HTR-8/SVneo (cell line): ENCODE measurements at places on chromosomes 7 and 10.
A peak's percentile ranks its signal among the peaks of the same experiment; 100 is the strongest.

- no peak for DNase-seq
These were observed 55.5 kb upstream of the LRGUK start for GRCh38 chr7:134071355-134072331.

DNA sequence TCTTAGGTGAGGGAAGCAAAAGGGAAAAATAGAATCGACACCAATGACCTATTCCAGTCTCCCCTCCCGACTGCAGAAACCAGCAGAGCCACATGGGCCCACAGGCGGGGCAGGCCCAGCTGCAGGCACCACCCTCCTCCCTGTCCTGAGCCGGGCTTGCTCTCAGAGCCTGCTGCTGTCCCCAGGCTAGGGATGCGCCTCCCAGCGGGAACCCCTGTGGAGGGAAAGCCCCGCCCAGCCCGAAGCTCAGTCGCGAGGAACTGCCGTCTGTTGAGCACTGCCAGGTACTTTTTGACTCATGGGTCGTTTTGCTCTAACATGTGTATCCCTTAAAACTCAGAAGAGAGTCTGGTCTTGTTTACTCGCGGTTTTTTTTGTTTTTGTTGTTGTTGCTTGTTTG, 124.5 kb upstream of the RET start:
- no peak for DNase-seq

DNA sequence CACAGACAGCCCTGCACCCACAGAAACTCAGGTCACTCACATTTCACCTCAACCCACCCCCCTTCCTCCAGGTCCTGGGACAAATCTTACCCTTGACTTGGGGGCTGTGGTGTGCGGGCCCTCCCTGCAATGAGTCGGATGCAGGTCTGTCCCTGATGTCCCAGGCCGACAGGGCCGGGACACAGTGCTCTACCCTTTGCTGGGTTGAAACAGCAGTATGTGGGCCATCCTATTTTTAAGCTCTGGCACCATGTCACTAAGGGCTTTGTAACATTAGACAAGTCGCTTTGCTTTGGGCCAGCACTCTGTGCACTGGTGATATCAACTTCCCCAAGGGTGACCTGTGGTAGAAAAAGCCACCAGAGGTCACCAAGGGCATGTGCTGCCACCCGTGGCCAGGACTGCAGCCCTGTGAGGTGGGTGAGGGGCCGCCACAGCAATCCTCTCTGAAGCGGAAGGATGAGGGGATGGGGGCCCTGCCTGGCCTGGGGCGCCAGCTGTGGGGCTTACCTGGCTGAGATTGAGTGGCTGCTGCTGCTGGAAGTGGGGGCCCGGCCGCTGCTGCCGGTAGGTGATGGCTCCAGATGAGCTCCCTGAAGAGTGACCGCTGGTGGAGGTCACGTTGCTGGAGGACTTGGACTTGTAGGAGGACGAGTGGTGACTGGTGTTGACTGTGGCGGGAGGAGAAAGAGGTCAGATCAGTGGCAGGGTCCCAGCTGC, 51.3 kb downstream of the CLEC2L start:
- DNase-seq: no peak

GRCh38 chr10:113557424-113557862, 4.6 kb downstream of the HABP2 start:
- no peak for DNase-seq

GRCh38 chr7:18866359-18867036, 250.9 kb downstream of the TWIST1 start:
- peak; percentile 74 for DNase-seq

DNA sequence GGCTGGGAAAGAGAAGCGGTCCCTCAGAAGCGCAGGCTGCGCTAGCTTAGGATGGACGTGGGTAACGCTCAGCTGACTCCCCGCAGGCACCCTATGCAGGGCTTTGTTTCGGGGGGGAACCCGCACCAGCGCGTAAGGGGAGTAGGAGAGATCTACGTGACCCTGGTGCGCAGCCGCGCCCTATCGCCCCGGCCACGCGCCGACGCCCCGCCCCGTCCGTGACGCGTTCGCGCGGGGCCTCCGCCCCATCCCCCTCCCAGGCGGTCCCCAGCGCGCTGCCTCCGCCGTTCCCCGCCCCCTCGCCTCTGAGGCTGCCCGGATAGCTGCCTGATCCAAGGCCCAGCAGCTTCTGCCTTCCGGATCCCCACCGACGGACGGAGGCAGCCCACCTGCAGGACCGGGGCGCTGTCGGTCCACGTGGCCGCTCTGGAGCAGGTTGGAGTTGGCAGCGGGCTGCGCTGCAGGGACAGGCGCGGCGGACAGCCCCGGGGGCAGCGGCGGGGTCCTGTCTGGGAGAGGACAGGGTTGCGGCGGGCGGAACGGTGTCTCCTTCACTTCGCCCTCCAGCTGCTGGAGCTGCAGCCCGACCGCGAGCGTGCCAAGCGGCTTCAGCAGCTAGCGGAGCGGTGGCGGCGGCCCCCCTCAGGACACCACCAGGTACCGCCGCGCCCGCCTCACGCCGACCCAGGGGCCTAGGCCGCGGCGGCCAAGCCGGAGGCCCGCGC, at the start of gene VDAC2:
Gene VDAC2, plus strand, starts transcription at position 515 of the 725 bp plus-strand sequence. CDS start 363 bp downstream, outside the sequence.
- DNase-seq: peak; percentile 88

GRCh38 chr7:151833691-151834090, 43.2 kb downstream of the PRKAG2 start:
- DNase-seq: no peak

GRCh38 chr7:139718859-139719258, 58.9 kb downstream of the HIPK2 start:
- DNase-seq: no peak

DNA sequence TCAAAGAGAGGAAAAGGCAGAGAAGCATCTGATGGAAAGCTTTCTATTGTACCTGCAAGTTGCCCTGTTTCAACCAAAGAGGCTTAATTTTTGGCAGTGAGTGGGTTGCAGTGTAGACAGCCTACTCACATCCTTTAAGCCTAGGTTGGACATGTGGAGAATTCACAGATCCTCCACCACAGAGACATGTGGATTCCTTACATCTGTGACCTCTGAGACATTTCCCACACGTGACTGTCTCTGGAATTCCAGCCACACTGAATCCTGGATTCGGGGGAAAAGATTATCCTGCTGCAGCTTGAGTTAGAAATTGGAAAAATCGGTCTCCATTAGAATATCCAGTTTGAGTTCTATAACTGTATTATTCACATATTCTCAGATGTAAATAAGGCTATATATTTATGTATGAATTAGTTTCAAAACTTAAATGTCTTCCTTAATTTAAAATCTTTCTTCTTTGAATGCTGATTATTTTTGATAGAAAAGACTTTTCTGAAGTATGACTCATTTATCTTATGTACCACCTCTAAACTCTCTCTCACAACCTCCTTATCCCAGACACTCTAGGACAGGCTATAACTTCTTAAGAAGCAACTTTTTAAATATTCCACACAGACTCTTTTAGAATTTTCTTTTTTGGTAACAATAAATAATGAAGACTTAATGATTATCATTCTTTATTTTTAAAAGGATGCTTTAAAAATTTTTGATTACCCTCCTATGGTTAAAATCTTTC, 123.3 kb downstream of the TWIST1 start:
- peak; percentile 22 for DNase-seq

DNA sequence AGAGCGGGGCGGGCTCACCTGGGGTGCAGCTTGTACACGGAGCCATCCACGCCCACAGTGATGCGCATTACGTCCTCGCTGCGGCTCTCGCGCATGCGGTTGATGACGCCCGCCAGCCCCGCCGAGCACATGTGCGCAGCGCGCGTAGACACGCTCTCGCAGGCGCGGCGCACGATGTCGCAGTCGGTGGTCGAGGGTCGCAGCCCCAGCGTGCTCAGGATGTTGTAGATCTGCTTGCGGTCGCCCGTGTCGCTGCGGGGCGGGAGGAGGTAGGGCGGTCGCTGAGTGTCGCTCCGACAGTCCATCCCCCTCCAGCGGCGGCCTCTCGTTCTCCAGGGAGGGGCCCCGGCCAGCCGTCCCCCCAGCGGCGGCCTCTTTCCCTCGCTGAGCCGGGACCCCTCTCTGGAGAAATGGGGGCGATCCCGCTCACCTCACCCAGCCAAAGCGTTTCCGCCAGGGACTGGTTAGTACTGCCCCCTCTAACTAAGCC, 4.4 kb upstream of the MYL7 start:
- no peak for DNase-seq

GRCh38 chr7:134435161-134435920, 23.6 kb downstream of the AKR1B1 start:
- DNase-seq: no peak

DNA sequence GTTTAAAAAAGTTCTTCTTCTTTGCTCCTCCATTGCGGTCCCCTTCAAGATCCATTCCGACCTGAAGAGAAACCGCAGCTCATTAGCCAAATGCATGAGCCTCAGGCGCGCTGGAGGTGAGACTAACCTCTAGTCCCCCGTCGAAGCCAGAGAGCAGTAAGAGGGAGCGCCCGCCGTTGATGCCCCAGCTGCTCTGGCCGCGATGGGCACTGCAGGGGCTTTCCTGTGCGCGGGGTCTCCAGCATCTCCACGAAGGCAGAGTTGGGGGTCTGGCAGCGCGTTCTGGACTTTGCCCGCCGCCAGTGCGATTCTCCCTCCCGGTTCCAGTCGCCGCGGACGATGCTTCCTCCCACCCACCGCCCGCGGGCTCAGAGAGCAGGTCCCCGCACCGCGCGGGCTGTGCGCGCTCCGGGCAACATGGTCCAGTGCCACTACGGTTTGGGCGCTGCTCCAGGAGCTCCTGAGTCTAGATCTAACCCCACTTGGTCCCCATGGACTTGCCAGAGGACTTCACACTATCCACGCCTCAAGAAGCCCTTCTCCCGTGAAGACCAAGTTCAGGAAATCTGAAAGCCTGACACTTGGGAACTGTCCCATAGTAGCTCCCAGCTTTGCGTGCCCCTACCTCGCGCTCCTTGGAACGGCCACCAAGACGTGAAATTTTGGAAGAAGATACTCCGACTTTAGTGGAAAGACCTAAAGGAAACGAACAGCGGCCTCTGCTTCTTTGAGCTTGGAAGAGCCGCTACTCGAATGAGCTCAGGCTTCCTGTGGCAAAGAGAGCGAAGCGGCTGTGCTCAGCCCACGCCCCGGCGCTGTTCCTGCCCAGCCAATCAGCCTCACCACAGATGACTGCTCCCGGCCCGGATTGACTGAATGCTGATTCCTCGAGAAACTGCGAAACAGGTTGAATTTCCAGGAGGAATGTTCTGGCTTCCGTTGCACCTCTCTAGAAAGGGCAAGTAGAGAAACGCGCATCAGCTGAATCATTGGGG, at the start of gene ABCB1:
Gene ABCB1, minus strand, starts transcription at position 755 of the 995 bp plus-strand sequence. Its CDS starts 700 bp downstream, at position 55.
- no peak for DNase-seq

- DNase-seq: no peak
These were observed 136.1 kb downstream of the PLXNA4 start for GRCh38 chr7:132440151-132440550.

- no peak for DNase-seq
These were observed 80.7 kb downstream of the FZD1 start for GRCh38 chr7:91344911-91345310.

DNA sequence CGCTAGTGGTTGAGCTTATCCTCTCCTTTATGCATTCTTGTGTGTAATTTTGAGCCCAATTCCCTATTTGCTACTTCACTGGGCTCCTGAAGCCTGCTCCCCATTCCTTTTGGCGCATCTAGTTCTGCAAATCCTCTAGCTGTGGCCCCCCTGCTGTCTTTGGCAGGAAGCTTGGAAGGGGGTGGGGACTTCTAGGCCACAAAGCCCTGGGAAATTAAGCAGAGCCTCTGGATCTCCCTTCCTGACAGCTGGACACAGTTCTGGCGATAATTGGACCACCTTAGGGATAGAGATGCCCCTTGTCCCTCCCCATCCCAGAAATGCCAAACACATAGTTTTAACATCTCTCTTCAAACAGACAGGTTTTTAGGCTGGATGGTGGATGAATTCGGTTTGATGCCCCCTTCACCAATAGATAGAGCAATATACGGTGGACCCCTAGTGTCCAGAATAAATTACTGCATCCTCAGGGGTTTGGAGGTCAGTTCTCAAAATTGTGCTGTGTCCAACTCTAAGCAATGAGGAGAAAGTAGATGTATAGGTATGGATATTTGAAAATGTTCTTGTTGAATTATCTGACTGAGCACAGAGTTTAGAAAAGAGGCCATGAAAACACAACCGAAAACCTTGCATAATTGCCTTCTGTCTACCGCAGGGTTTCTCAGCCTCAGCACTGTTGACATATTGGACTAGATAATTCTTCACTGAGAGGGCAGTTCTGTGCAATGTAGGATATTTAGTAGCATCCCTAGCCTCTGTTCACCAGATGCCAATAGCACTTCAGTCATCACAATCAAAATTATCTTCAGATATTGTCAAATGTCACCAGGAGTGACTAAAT, 75.5 kb downstream of the PAPSS2 start:
- peak; percentile 59 for DNase-seq

- DNase-seq: peak; percentile 4
These were observed 55.5 kb upstream of the LHFPL3 start for GRCh38 chr7:104272767-104273384.

DNA sequence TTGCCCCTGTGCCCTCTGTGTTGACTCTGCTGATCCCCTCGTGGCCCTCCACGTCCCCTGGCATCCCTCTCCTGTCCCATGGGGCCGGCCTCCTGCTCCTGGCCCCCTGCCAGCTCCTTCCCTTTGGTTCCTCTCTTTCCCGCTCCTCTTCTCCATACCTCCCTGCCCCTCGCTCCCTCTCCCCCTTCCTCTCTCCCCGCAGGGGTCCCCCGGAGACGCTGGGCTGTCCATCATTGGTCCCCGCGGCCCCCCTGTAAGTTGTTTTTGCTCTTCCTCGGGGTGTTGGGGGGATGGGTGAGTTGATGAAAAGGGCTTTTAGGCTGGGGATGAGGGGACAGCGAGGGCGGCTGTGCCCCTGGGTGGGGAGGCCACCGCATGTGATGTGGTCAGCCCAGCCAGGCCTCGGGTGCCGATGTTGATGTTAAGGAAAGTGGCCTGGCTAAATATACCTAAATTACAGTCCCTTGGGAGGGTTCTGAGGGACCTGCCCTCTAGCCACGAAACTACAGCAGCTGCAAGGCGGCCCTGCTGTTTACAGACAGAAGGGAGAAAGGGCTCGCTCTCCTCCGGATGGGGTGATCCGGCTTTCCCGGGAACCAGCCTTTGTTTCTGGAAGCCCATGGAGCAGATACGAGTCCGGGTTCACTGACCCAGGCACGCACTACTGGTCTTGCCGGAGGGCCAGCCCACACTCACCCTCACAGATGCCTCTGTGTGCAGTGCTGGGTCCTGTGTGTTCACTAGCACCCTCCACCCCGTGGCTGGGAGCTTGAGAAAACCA, 78.8 kb downstream of the COL13A1 start:
- no peak for DNase-seq

DNA sequence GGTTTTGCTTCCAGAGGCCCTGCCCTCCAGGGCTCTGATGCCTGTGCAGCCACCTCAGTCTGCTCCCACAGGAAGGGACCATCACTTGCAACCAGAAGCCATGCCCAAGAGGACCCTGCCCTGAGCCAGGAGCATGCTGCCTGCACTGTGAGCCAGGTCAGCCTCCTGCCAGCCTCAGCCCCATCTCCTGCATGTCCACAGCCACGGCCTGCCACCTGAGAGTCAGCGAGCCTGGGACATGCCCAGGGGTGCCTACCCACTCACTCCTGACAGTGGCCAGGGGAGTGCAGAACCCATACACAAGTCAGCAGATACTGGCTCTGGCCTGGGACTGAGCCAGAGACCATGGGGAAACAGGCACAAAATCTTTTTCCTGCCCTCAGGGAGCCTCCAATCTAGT, 6.6 kb upstream of the KCP start:
- DNase-seq: no peak

GRCh38 chr7:1401011-1401410, 58.3 kb downstream of the MICALL2 start:
- no peak for DNase-seq

- no peak for DNase-seq
These were observed 34.5 kb upstream of the AQP1 start for GRCh38 chr7:30877015-30877769.

GRCh38 chr7:45920502-45921380, at the start of gene IGFBP3:
IGFBP3 (minus strand) TSS chr7:45921272; CDS start chr7:45921140, 132 bp downstream.
- peak; percentile 48 for DNase-seq
